Esophagus muscularis mucosa (tissue), 4 donors: ENCODE measurements at places on chromosomes 16 and 17.

DNA sequence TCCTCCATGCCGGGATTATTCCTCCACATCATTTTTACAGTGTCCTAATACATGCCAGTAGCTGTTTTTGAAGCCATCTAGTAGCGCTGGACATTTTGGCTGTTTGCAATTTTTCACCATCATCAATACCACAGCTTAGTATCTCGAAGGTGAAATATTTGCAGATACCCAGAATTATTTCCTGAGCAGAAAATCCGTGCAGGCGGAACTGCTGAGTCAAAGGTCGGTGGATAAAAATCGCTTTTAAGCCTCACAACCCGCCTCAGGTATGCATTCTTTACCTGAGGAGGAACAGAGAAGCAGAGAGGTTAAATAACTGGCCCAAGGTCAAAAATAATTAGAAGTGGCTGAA, 584 bp upstream of the TNRC6A start:
- no peak for DNase-seq
- H3K4me3 ChIP-seq = peak overlapping the region; percentile 79
- H3K27ac ChIP-seq = peak overlapping the region; percentile 94

DNA sequence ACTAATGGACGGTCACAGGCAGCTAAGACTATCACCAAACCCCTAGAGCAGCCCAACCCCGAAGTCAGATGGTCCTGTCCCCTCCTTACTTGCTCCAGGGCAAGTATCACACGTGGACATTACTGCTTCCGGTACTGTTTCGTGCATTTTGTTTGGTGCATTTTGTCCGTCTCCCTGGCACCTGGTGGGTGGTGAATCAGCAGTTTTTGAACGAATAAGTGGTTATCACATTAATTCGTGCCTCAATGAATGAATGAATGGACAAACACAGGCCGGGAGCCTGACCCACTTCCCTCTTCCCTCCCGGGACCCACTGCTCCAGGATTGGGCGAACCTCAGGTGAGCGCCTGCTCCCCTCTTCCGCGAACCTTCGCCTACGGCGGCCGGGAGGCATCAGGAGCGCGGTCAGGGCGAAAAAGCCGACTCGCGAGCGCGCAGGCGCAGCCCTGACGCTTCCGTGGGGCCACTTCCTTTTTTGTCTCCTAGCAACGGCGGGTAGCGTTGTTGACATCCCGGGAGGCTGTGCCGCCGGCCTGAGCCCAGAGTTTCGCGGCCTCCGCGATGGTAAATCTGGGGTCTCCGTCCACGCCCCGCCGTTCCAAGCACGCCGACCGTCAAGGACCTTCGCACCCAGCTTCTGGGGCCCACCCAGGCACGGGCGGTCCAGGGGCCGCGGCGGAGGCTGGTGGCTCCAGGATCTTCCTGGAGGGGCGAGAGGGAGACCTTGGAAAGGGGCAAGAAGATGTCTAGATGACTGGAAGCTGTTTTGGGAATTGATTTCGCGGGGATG, at the start of gene DYNLRB2:
DYNLRB2 (plus strand) TSS at position 478 of the 790 bp plus-strand sequence; CDS start at position 562, 84 bp downstream.
- peak; percentile 94 for DNase-seq
- peak within 1 kb of the TSS; percentile 57 for H3K27ac ChIP-seq
- peaks cover 15% of the 10 kb centered on the region for H3K4me1 ChIP-seq
- no peaks in the 10 kb centered on the region for H3K36me3 ChIP-seq

DNA sequence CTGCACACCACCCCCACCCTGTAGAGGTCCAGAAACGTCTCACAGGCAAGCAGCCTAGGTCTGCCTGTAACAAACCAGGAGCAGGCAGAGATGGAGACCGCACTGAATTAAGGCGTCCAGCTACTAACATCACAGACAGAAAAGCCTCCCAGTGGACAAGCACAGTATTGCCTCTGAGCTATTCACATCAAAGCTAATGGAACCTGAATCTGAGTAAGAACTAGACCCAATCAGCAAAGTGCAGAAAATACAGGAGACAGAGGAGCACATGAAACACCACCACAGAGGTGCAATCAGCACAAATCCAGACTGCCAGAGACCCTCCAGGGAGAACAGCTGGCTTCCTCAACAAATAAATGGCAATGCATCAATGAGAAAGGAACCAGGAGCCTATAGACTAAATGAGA, 22.2 kb upstream of the PEMT start:
- no peak overlapping the region for H3K27ac ChIP-seq
- DNase-seq = no peak
- H3K4me1 ChIP-seq = peaks cover 10% of the 10 kb centered on the region
- no peaks in the 10 kb centered on the region for H3K27me3 ChIP-seq
- H3K36me3 ChIP-seq = no peaks in the 10 kb centered on the region

DNA sequence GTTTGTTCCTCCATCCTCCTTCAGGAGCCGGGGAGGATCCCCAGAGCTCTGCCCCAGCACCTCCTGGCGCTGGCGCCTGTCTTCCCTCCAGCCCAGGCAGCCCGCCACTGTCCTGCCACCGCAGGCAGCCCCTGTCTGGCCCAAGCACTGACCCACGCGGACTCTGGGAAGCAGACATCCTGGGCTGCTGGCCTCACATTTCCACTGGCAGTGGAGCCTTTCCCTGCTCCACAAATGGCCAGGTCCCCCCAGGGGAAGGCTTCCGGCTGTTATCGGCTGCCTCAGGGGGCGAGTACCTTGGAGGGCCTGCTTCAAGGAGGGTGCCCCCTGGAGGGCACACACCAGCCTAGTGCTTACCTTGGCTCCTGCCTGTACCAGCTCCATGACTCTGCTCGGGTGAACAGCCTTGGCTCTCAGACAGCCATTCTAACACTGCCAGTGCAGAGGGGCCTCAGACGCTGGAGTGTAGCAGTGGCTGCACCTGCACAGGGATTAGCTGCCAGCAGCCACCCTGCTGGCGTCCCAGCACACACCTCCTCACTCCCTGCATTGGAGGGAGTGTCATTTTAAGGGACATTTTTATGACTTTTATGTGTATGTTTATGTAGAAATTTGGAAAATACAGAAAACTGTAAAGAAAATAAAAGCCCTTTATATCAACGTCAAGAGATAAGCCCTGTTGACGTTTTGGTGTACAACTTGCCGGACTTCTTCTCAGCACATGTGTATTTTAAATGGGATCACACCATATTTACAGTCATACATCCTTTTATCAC, 21.0 kb downstream of the ACE start:
- no peaks in the 10 kb centered on the region for H3K4me1 ChIP-seq
- no peak overlapping the region for H3K27ac ChIP-seq
- no peaks in the 10 kb centered on the region for H3K36me3 ChIP-seq
- DNase-seq = no peak
